CD4-positive, CD25-positive, alpha-beta regulatory T cell (primary cell): ENCODE measurements at places on chromosomes 11 and 22. TPM values are rescaled to one million over a fixed set of nuclear protein-coding genes. Genes with fewer than 3 reads are reported as not detected.
A peak's percentile ranks its signal among the peaks of the same experiment; 100 is the strongest.

The KRTAP5-11 gene
- not detected for total RNA-seq

- no peak for DNase-seq
- no peak overlapping the region for H3K27ac ChIP-seq
- H3K27me3 ChIP-seq = no peaks in the 10 kb centered on the region
- no peaks in the 10 kb centered on the region for H3K36me3 ChIP-seq
- H3K4me3 ChIP-seq = no peak overlapping the region
These were observed 867.1 kb downstream of the OPCML start for GRCh38 chr11:132665205-132665604.

DNA sequence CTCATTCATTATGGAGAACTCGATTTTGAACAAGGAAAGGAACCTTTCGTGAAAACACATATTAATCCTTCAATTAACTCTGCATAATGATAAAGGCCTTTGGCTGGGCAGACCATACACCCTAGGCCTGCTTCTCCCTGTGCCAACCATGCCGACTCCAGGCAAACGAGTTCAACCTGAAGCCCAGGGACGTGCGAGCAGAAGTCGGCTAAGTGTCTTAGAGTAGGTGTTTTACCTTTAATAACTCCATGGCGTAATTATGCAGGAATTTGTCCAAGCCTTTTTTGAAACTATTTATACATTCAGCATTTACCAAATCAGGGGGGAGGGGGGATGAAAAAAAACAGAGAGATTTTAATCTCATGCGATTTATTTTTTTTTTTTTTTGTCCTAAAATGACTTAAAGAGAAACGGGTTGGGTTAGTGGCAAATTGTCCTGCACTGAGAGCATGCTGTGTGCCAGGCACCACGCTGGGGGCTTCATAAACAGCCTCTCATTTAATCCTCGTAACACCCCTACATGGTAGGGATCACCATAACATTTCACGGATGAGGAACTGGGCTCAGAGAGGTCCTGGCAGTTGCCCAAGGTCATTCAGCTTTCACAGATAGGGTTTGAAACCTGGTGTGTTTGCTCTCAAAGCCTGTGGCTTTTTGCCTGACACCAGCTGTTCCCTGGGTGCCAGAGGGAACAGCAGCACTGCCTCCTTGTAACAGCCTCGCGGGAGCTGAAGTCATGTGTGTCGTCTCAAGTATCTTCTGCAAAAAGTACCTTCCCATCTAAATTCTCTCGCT is 423.9 kb downstream of the MN1 start:
- H3K36me3 ChIP-seq = no peaks in the 10 kb centered on the region
- no peak for DNase-seq
- H3K27ac ChIP-seq = no peak overlapping the region
- no peak overlapping the region for H3K4me3 ChIP-seq
- no peaks in the 10 kb centered on the region for H3K27me3 ChIP-seq

GRCh38 chr11:35126879-35127581 is 11.9 kb upstream of the CD44 start:
- H3K4me3 ChIP-seq = peak overlapping the region; percentile 56
- H3K36me3 ChIP-seq = no peaks in the 10 kb centered on the region
- peaks cover 45% of the 10 kb centered on the region for H3K4me1 ChIP-seq
- H3K27me3 ChIP-seq = no peaks in the 10 kb centered on the region
- H3K27ac ChIP-seq = no peak overlapping the region
- DNase-seq = no peak

The MEI1 gene
- total RNA-seq = 106 TPM

DNA sequence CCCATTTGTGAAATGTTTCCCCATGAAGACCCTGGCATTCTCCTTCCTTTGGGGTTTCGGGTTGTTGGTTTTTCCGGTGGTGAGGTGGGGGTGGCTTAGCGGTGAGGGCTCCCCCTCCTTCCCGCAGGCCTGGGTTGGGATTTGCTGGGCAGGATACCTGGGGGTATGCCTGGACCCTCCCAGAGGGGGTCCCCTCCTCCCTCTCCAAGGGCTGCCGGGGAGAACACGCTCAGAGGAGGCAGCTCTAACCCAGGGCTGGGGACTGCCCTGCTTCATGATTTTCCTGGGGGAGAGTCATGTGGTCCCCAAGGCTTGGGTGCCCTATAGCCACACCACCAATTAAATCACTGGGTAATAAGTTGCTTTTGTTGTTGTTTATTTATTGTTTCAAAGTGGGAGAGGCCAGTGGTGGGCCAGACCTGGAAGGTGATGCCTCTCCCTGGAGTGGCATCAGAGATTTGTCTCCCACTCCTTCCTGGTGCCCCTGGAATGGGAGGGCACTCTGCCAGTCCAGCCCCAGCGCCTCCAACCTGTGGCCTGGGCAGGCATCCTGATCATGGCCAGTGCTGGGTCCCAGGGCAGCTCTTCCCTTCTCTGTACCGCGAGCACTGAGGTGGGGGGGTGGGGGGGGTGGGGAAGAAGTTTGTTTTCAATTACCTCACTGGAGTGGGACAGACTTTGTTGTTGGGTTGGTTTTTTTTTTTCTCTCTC is 1.3 kb upstream of the CLCF1 start:
- H3K27me3 ChIP-seq = no peaks in the 10 kb centered on the region
- H3K27ac ChIP-seq = no peak overlapping the region
- no peak overlapping the region for H3K4me3 ChIP-seq
- peaks cover 38% of the 10 kb centered on the region for H3K4me1 ChIP-seq
- H3K36me3 ChIP-seq = no peaks in the 10 kb centered on the region

The HOATZ gene
- not detected for total RNA-seq

- no peaks in the 10 kb centered on the region for H3K36me3 ChIP-seq
- DNase-seq = no peak
- H3K4me1 ChIP-seq = peaks cover 36% of the 10 kb centered on the region
- no peak overlapping the region for H3K27ac ChIP-seq
- H3K27me3 ChIP-seq = no peaks in the 10 kb centered on the region
These were observed 784 bp upstream of the SLC43A3 start for GRCh38 chr11:57427727-57428082.

GRCh38 chr11:109374441-109374840 is 47.5 kb upstream of the C11orf87 start:
- H3K36me3 ChIP-seq = no peaks in the 10 kb centered on the region
- no peak overlapping the region for H3K27ac ChIP-seq
- no peak for DNase-seq
- no peak overlapping the region for H3K4me3 ChIP-seq
- no peaks in the 10 kb centered on the region for H3K4me1 ChIP-seq

The TCN1 gene
- total RNA-seq = 1.0 TPM

DNA sequence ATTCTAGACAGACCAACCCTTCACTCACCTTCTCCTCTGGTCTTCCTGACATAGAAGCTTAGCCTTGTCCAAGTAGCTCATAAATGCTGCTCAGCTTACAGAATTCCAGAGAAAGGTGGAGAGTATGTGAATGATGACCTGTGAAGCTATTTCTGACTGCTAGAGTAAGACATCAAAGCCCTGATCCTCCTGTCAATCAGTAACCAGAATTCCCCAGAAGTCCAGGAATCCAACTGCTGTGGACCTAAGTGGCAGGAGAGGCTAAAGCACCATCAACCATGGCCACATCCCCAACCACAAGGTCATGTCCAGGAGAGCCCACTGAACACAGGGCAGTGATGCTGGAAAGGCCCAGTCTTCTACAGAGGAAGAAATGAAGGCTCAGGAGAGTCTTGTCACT is 2.6 kb downstream of the OR51G2 start:
- H3K4me3 ChIP-seq = no peak overlapping the region
- H3K27me3 ChIP-seq = no peaks in the 10 kb centered on the region
- H3K27ac ChIP-seq = no peak overlapping the region
- no peaks in the 10 kb centered on the region for H3K4me1 ChIP-seq

- peaks cover 17% of the 10 kb centered on the region for H3K4me1 ChIP-seq
- H3K36me3 ChIP-seq = peaks cover 34% of the 10 kb centered on the region
- H3K4me3 ChIP-seq = no peak overlapping the region
- H3K27me3 ChIP-seq = no peaks in the 10 kb centered on the region
- no peak for DNase-seq
These were observed 43.2 kb downstream of the AP2A2 start for GRCh38 chr11:968822-969221.

The C11orf42 gene
- total RNA-seq = not detected

The LINC01488 gene
- not detected for total RNA-seq

DNA sequence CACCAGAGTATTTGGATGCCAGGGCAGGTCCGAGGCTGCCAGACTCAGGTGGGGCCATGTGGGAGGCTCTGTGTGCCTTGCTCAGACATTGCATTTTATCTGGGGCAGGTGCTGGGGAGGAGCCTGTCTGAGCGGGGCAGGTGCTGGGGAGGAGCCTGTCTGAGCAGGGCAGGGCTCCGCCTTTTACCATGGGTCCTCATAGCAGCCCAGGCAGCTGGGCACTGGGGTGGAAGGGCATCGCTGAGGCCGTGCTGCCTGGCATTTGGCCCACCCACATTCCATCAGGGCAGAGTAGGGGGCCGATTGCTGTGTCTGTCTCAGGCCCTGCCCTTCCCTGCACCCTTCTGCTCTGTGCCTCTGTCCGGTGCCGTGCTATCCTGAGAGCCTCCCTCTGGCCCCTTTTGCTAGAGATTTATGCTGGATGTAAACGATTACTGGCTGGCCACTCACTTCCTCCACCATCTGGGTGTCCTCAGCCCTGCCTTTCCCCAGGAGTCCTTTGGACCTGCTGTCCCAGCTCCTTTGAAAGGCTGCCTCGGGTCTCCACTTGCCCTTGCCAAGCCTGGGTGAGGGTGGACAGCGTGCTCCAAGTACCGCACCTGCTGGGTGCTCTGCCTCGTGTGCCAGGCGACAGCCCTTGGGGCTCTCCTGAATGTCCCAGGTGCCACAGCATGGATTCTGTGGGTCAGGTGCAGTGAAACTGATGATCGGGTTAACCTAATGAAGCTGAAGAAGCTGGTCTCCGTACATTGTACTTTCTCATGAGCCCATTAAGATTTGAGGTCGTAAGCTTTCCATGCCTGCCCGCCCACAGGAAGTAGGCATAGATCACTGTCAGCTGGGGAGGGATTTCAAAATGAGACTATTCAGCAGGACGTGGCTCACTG is 281.6 kb downstream of the TBC1D22A start:
- H3K27me3 ChIP-seq = no peaks in the 10 kb centered on the region
- no peak overlapping the region for H3K27ac ChIP-seq
- H3K4me3 ChIP-seq = no peak overlapping the region
- no peaks in the 10 kb centered on the region for H3K36me3 ChIP-seq
- DNase-seq = peak; percentile 34
- H3K4me1 ChIP-seq = peaks cover 8% of the 10 kb centered on the region

DNA sequence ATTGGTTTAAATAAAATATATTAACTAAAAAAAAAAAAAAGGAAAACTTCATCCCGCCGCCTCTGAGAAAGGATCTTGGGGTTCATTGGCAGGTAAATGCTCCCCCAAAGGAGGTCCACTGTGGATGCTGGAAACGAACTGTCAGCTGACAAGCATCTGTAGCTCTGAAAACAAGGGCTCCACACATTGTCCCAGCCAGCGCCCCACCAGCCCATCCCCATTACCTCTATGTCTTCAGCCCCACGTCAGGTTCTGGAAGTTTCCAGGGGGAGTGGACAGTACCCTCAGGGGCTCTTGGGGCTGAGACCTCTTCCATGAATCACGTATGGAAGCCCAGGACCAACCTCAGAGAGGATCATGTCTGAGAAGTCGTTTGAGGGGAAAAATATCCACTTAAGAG is 66.4 kb upstream of the WNT7B start:
- DNase-seq = no peak
- H3K36me3 ChIP-seq = no peaks in the 10 kb centered on the region
- H3K4me1 ChIP-seq = peaks cover 17% of the 10 kb centered on the region
- H3K27me3 ChIP-seq = no peaks in the 10 kb centered on the region

The GRAP2 gene
- 160 TPM for total RNA-seq

The HEPN1 gene
- total RNA-seq = not detected

GRCh38 chr11:70671611-70672010 is 273.3 kb downstream of the CTTN start:
- H3K36me3 ChIP-seq = no peaks in the 10 kb centered on the region
- no peak for DNase-seq

- H3K27ac ChIP-seq = no peak overlapping the region
- no peak overlapping the region for H3K4me3 ChIP-seq
- DNase-seq = peak; percentile 0
These were observed 1186.5 kb downstream of the BRD1 start for GRCh38 chr22:48640890-48641841.

The TFIP11 gene
- 109 TPM for total RNA-seq

The UBQLN3 gene
- total RNA-seq = 0.49 TPM

GRCh38 chr22:19371893-19372292 is 59.6 kb downstream of the HIRA start:
- no peaks in the 10 kb centered on the region for H3K27me3 ChIP-seq
- DNase-seq = no peak
- H3K4me1 ChIP-seq = no peaks in the 10 kb centered on the region
- peaks cover 80% of the 10 kb centered on the region for H3K36me3 ChIP-seq

DNA sequence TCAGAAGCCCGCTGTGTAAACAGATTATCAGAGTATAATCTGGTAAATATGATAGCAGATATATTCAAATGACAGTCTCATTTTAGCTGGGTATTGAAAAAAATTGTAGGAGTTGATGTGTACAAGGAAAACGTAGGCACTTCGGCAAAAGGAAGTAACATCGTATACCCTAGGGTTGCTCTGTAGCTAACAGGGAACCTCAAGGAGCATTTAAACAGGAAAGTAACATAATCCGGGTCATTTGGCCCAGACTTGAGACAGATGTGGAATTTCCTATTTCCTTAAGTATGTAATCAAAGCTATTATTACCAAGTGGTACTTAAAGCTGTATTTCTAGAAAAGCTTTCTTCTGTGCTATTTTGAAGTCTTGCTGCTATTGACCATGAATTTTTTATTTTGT is 215.6 kb downstream of the DDX10 start:
- H3K36me3 ChIP-seq = no peaks in the 10 kb centered on the region
- DNase-seq = no peak
- H3K4me3 ChIP-seq = no peak overlapping the region
- no peak overlapping the region for H3K27ac ChIP-seq
- no peaks in the 10 kb centered on the region for H3K27me3 ChIP-seq

The JHY gene
- 1.9 TPM for total RNA-seq

DNA sequence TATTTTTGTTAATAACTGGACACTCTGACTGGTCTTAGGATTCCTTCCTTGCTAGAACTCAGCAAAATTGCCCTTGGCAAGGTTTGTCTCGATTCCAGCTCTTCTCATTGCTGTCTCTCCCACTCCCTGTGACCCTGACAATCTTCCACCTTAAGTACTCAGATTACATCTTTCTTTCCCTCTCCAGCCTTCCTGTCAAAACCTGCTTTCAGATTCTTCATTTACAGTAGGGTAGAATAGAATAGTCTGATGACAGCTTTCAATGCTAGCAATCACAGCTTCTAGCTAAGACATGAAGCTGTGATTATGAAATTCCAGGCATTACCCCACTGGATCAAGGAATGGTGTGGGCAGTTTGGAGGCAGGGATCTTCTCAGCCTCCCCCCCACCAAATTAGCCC is 39.2 kb upstream of the LMO2 start:
- no peak for DNase-seq
- no peak overlapping the region for H3K27ac ChIP-seq
- peaks cover 3% of the 10 kb centered on the region for H3K27me3 ChIP-seq
- H3K4me1 ChIP-seq = no peaks in the 10 kb centered on the region

DNA sequence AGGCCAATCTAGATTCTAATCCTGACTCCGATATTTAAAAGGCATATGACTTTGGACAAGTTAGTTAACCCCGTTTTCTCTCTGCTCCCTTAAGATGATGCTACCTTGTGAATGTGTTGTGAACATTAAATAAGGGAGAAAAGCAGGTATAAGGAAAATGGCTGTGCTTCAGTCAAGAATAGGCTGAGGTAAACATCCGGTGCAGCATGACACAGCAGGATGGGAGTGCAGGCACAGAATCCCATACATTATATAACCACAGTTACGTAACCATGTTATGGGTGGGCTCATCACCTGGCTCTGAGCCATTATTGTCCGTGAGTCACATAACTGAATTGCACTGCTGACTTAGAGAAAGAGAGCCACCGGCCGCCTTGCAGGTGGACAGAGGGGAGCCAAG is 382.2 kb upstream of the ANO5 start:
- no peak overlapping the region for H3K27ac ChIP-seq
- no peak for DNase-seq
- no peaks in the 10 kb centered on the region for H3K27me3 ChIP-seq
- H3K4me3 ChIP-seq = no peak overlapping the region

The KCNQ1OT1 gene
- 0.72 TPM for total RNA-seq
